NAMALWA (cell line): ENCODE measurements at places on chromosomes 13 and 19.

DNA sequence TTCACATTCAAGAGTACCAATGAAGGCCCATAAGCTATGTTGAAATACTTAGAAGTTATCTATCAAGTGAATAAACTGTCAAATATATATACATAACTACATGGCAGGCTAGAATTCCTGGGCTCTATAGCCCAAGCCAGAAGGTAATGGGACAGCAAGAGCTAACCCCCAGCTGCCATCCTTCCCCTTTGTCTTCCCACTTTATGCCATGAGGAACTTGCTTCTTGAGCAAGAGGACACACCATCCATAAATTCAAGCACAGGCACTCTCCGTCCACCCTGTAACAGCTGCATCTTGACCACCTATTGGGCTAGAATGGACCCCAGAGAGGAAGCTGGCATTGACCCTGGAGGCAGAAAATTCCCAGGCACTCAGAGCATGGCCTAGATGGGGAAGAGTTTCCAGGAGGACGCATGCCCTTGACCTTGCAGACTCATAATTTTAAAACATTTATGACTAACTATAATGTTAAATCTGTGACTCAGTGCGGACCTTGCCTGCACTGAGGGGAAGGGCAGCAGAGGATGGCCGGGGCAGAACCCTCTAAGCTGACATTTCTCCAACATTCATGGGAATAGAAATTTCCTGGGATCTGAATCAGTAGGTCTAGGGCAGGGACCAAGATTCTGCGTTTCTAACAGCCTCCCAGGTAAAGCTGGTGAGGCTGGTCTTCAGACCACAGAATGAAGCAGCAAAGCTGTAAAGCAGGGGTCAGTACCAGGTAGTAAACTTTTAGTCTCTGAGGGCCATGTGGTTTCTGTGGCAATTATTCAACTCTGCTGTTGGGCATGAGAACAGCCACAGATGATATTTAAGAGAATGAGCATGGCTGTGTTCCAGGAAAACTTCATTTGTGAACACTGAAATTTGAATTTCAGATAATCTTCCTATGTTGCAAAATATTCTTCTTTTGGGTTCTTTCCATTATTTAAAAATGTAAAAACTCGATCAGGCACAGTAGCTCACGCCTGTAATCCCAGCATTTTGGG, 71.4 kb upstream of the CLDN10 start:
- no peak for DNase-seq

DNA sequence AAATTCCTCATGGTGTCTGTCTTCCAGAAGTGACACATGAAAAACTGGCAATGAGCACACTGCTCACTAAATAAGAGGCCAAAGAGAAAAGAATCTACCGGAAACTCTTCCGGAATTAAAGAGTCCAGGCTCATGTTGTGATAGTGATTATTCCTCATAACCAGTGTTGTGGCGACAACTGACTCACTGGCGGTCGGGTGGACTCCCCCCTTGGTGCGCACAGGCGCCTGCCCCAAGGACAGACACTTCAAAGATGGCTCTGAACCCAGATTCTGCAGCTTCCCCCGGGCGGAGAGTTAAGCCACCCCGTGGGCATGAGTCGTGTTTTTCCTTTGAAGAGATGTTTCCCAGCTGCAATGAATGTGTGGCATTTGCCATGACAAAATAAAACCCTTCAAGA, 10.3 kb downstream of the IL17D start:
- no peak for DNase-seq

- DNase-seq: no peak
These were observed 3.0 kb downstream of the PEG3 start for GRCh38 chr19:56837492-56838023.

DNA sequence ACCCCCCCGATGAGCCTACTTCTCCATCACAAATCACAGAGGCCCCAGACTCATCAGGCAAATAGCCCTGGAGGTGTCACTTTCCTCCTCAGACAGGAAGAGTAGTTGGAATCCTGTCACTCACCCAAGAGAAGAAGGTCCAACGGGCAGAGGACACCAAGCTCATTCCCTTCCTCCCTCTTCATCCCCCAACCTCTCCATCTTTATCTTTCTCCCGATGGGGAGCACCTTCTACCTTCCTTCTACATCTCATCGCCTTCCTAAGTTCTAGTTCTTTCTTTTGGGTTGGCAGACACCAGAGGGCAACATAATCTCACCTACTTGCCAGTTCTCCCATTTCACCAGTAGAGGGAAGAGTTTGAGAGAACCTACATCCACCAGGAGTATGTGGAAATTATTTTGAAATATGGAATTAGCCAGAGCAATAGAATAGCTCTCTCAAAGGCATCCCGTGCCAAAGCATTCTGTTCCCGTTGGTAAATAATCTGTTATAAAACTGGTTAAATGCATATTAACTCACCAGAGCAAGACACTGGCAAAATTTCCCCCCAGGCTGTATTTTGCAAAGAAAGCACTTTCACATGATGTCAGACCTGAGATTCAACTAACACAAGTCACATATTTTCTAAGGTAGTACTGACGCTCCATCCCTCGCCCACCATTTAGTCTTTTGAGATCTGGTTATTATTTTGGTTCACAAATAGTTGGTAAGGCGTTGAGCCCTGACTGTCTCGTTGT, 55.0 kb downstream of the ZIC5 start:
- DNase-seq: peak; percentile 81

- DNase-seq: no peak
These were observed 19.1 kb downstream of the ZNF264 start for GRCh38 chr19:57210381-57210780.

- no peak for DNase-seq
These were observed 219.5 kb upstream of the TSHZ3 start for GRCh38 chr19:31568724-31569123.

DNA sequence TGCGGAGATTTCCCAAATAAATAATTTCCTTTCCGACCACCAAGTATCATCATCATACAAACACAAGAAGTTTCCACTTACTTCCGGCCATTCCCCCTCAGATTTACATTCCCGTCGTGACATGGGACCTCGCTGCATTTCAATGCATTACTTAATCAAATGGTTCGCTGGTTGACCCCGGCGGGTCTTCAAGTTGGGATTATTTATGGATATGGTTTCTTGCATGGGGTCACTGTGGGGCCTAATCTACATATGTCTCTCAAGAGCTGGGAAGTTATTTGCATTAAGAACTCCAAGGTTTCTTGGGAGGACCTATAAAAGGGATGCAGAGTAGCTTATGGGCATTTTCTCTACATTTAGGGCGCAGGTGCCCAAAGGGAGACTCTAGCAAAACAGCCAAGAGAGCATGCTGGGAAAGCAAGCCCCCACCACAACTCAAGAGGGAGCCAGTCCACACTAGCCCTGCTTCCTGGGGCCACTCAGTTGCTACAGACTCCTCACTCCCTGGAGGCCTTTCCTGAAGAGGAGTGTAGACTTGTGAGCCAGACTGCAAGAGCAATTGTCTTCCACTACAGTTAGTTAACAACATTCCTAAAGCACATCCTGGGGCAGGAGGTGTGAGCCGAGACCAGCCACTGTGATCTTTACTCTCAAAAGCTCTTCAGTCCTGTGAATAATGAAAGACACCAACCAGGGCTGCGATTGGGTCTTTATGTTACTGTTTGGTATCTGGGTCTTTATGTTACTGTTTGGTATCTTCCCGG, 125.3 kb downstream of the KATNAL1 start:
- DNase-seq: peak; percentile 9

- no peak for DNase-seq
These were observed 32.9 kb upstream of the SLC7A9 start for GRCh38 chr19:32902448-32902847.

- no peak for DNase-seq
These were observed 28.6 kb downstream of the PAK4 start for GRCh38 chr19:39154100-39154628.

DNA sequence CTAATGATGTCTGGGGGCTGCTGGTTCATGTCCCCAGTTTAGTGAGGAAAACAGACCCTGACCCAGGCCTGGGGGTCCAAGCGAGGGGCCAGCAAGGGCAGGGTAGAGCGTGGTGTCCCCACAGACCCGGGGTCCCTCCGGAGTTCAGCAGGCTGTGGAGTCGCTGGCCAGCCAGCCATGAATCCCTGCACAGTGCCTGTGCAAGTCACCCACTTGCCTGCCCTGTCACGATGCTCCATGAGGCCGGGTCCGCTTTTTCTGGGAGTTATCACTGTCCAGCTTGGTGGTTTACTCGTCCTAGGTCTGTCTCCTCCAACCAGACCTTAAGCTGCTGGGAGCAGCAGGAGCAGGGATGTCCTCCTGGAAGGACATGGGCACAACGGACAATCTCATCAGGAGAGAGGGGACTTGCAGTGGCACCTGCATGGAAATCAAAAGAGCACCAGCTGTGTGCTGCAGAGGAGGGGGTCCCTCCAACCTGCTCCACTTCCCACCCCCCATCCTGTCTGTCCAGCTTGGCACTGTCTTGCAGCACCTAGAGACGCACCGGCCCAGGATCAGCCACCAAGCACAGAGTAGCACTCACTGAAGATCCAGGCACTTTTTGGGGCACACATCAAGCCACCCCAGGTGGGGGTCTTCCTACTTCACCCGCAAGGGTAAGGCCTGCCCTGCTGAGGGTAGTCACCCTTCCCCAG, 121.8 kb downstream of the URI1 start:
- no peak for DNase-seq

DNA sequence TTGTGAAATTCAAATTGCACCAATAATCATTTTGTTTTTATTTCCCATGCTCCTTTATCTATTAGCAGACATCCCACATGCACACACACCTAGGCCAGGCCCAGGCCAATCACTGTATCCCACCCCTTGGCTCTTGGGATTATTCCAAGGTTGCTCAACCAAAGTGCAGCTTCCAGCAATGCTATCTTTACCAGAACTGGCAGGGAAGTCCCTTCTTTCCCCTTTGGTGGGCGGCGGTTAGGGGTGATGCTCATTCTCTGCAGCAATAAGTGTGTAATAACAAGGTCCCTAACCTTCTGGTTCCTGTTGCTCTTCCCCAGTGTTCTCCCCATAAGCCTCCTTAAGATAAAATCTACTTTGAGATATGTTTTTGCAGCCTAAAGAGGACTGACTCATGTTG, 18.3 kb upstream of the KCTD12 start:
- DNase-seq: no peak

DNA sequence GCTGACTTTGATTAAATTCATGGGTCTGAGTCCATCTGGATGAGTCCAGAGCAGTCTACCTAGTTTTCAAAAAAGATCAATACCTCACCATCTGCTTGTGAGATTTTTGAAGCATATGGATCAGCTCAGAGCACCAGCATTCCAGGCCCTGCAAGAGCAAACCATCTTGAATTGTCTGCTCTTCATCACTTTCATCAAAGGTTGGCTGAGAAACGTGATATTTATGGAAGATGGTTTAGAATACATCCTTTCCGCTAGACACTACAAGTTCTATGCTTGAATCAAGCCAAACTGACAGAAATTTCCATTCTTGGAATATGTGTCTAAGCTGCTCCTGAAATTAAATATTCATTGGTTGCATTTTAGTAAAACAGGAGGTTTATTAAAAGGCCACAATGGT, 190.3 kb downstream of the KCNRG start:
- DNase-seq: no peak

GRCh38 chr19:51599084-51599483, 28.0 kb downstream of the ZNF175 start:
- DNase-seq: peak; percentile 16

- DNase-seq: no peak
These were observed 390.9 kb downstream of the TBC1D4 start for GRCh38 chr13:75090872-75091615.

DNA sequence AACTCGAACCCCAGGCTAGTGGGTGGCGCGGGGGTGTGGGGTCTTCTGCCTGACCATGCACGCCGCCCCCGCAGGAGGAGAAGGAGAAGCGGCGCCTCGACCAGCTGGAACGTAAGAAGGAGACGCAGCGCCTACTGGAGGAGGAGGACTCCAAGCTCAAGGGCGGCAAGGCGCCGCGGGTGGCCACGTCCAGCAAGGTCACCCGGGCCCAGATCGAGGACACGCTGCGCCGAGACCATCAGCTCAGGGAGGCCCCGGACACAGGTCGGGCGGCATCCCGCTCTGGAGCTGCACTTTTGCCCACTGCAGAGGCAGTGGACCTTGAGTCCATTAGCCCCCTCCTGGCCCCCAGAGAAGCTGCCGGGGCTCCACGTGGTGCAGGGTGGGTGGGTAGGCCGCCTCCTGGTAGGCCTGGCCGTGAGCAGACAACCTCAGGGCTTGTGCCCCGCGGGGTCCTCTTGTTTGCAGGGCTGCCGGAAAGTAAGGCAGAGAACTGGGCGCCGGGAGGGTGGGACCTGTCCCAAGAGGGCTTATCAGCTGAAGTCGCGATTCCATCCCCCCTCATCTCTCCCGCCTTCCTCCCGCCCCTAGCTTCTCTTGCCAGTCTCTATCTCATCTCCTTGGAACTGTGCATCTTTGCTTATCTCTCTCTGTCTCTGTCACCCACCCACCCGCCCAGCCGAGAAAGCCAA, 9.9 kb downstream of the CCDC124 start:
- DNase-seq: no peak

GRCh38 chr13:42333613-42334328, 61.8 kb downstream of the AKAP11 start:
- peak; percentile 53 for DNase-seq

GRCh38 chr13:112917056-112917664, 51.9 kb upstream of the MCF2L start:
- DNase-seq: no peak

DNA sequence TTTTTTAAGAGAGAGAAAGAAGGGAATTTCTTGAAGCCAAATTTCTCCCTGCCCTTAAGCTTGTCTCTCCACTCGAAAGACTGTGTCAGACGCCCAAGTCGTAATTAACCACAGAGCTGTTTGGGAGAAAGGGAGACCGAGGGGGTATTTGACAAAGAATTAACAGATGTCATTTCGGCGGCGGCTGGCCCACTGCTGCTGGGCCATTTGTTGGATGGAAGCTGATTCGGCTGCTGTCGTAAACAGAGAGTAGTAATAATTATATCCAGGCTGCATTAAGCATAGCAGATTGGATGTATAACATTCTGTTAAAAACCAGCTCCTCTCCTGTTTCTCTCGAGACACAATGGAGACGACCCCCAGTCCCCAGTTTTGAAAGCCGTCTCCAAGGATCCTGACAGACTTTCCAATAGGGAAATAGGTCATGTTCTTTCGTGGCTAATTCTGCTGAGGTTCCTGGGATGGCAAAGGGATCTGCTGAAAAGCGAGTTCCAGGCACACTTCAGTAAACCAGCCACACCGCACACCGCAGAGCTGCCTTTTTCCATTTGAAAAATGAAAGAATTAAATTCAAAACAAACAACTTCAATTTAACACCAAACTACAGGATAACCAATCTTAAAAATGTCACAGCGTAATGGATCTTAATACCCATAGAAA, 71.5 kb downstream of the KCTD15 start:
- no peak for DNase-seq

DNA sequence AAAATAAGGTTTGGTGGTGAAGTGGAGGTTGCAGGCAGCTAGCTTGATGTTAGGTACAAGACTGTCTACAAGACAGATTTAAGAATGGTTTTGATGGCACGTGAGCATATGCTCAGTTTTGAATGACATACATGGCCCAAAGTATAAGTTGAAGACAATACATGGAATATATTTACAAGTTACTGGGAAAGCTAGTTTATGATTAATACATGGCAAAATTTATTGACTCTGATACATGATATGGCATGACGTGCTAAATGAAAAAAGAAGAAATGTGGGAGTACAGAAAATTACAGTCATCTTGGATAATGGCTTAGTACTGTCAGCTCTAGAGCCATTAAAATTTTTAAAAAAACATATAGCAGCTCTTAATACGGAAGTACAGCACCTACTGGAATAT, 4.4 kb downstream of the KLF5 start:
- DNase-seq: no peak

- no peak for DNase-seq
These were observed 321.2 kb upstream of the NBEA start for GRCh38 chr13:34620862-34621261.
